Brain (organoid and tissue), 16 donors: ENCODE measurements at places on chromosomes 16 and 17.

- DNase-seq = no peak
Observed at GRCh38 chr16:67963292-67963661, 5.2 kb downstream of the SLC12A4 start.

GRCh38 chr16:69273009-69273408, 38.1 kb upstream of the VPS4A start:
- DNase-seq = no peak

- no peak for DNase-seq
Observed at GRCh38 chr16:4520913-4521312, 17.7 kb downstream of the CDIP1 start.

- no peak for DNase-seq
Observed at GRCh38 chr17:40059729-40060475, 2.9 kb upstream of the THRA start.

- no peak for DNase-seq
Observed at GRCh38 chr16:12811441-12812383, 8.0 kb upstream of the CPPED1 start.

- DNase-seq = peak; percentile 23
Observed at GRCh38 chr17:2057760-2058585, 3.1 kb downstream of the HIC1 start.

DNA sequence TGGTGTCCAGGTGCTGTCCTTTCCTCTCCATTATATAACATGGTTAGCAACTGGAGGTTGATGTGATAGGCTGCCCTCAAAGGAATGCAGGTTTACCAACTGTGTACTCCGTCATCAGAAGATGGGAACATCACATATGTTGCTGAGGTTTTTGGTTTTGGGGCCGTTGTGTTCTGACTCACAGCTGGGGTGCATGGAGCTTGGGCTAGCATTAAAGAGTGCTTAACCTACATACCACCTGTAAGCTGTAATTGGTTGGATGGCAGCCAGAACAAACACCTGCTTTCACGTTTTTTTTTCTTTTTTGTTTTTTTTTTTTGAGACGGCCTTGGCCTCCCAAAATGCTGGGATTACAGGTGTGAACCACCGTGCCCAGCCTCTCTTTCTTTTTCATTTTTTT, 20.9 kb downstream of the TMEM11 start:
- DNase-seq = no peak
